ENCODE measurements at places on chromosomes 13 and 19. TPM values are rescaled to one million over a fixed set of nuclear protein-coding genes. Genes with fewer than 3 reads are reported as not detected.

DNA sequence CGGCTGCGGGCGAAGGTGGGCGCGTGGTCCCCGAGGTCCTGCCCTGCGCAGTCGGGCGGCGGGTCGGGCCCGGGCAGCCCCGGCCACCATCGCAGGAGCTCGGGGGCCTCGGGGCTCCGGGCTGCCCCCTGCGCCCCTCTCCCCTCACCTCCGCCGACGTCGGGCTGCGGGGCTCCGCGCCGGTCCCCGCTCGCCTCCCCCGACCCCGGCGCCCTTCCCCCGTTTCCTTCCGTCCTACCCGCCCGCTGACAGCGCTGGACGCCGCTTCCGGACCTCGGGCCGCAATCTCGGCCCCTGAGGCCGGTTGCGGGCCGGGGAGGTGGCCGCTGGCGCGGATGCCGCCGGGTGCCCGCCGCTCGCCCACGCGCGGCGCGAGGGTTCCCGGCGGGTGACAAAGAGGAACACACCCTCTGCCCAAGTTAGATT, 720 bp downstream of the FARP1 start:
- peak; percentile 63 for DNase-seq

- no peak for DNase-seq
Measured at GRCh38 chr19:5046339-5047039, 77.6 kb downstream of the KDM4B start.

The MRI1 gene
- total RNA-seq, result 6.3 TPM

- no peak for DNase-seq
Measured at GRCh38 chr13:59865398-59865797, 298.3 kb downstream of the DIAPH3 start.

The COMP gene
- total RNA-seq, result not detected

The CGB2 gene
- not detected for total RNA-seq

The KLK15 gene
- total RNA-seq, result not detected

GRCh38 chr19:20565321-20566018, at the start of gene ZNF737:
Gene ZNF737, minus strand, starts transcription at chr19:20565781. Its CDS starts 141 bp downstream, at chr19:20565640.
- DNase-seq, result peak; percentile 98

DNA sequence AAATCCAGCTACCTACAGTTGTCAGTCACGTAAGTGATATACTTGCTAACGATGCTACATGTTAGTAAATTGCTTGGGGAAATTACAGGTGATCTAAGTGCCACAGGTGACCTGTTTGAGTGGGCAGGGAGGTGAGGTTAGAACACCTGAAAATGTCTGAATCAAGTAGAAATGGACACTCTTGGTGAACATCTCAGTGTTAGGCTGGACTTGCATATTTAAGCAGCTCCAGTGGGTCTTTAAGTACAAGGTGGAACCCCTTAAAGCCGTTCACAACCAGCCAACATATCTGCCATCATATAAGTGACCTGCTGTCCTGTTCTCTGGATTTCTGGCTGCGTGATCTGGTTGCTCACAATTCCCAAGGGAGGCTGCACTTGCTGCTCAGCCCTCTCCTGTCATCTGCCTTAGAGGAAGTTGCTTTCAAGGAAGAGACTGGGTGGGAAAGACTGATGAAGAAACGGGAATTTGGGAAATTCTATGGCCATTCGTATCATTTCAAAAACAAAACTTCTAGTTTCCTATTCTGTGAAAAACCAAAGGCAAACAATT, 244.0 kb downstream of the DCLK1 start:
- no peak for DNase-seq

Measured in neural progenitor cell (in vitro differentiated cells).